ENCODE measurements at places on chromosomes 16 and 17. TPM values are rescaled to one million over a fixed set of nuclear protein-coding genes. Genes with fewer than 3 reads are reported as not detected.

GRCh38 chr16:69084289-69084688 is 21.2 kb upstream of the HAS3 start:
- DNase-seq: no peak

- peak; percentile 100 for DNase-seq
Measured at GRCh38 chr17:66275651-66276050, 26.8 kb upstream of the PRKCA start.

GRCh38 chr16:2158262-2158638 is 2.7 kb downstream of the TRAF7 start:
- DNase-seq: no peak

The RNF40 gene
- 130 TPM for total RNA-seq

The AGRP gene
- not detected for total RNA-seq

The CCL3 gene
- total RNA-seq: 1.3 TPM

The ABCC11 gene
- not detected for total RNA-seq

GRCh38 chr16:49468611-49469310 is 95.2 kb downstream of the C16orf78 start:
- DNase-seq: no peak

DNA sequence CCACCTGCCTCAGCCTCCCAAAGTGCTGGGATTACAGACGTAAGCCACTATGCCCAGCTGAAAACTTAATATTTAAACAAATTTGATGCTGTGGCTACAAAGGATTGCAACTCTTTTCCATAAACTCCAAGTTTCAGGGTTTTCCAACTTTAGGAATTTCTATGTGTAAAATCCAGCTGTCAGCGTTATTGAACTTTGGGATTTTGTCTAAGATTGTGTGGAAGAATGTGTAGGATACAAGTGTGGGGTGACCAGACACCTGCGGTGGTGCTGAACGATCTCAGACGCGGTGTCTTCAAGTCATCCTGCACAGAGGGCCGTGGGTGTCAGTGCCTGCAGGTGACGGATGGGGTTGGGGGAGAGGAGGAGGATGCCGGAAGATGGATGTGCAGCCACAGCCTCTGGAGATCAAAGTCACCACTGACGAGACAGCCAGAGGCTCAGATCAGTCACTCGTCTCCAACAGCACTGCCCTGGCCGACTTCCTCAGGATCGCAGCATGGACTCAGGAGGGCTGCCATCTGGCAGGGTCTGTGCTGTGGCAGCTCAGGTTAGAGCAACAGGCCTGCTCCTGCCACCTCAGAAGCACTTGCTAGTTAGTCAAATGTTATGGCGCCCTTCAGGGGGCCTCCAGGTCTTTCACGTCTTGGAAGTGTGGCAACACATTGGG is 13.0 kb downstream of the ACSF3 start:
- DNase-seq: no peak

DNA sequence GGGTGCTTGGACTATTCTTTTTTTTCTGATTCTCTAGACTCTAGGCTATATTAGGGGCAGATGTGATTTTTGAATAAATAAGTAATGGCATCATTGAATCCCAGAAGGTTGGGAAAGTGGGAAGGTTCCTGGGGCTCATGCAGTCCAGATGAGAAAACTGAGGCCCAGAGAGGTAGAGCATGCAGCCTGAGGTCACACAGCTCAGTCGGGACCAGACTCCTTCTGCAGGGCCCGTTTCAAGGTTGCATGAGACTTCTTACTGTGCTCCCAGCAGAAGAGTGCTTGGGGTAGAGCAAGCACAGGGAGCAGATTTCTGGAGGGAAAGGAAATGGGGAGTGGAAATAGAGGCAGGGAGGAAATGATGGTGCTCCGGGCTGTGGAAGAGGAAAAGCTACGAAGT is 59.8 kb downstream of the MGAT5B start:
- DNase-seq: no peak

GRCh38 chr16:29664091-29664921 is 1.3 kb downstream of the SPN start:
- DNase-seq: no peak

- no peak for DNase-seq
Measured at GRCh38 chr16:56428091-56428490, 2.7 kb upstream of the AMFR start.

The ZNF385C gene
- total RNA-seq: 0.34 TPM

- no peak for DNase-seq
Measured at GRCh38 chr17:67281053-67281452, 36.1 kb upstream of the HELZ start.

The PRAC1 gene
- not detected for total RNA-seq

GRCh38 chr17:66474806-66475497 is 172.5 kb downstream of the PRKCA start:
- DNase-seq: no peak

- no peak for DNase-seq
Measured at GRCh38 chr16:5922686-5923085, 825.1 kb upstream of the EEF2KMT start.

The MGAT5B gene
- total RNA-seq: 5.1 TPM

DNA sequence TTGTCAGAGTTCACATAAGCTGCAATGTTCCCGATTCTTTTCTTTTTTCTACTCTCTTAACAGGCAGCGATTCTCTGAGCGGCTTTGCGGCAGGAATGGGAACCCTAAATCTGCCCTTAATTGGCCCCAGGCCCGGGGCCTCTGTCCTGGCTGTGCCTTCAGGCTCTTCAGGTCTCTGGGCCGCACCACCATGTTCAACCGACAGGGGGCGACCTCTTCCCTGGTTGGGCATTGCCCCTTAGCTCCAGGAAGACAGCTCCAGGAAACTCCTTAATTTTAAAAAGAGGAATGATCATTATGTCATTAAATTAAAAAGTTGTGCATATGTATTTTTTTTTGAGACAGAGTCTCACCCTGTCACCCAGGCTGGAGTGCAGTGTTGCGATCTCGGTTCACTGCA is 20.3 kb downstream of the CACNG5 start:
- DNase-seq: no peak

DNA sequence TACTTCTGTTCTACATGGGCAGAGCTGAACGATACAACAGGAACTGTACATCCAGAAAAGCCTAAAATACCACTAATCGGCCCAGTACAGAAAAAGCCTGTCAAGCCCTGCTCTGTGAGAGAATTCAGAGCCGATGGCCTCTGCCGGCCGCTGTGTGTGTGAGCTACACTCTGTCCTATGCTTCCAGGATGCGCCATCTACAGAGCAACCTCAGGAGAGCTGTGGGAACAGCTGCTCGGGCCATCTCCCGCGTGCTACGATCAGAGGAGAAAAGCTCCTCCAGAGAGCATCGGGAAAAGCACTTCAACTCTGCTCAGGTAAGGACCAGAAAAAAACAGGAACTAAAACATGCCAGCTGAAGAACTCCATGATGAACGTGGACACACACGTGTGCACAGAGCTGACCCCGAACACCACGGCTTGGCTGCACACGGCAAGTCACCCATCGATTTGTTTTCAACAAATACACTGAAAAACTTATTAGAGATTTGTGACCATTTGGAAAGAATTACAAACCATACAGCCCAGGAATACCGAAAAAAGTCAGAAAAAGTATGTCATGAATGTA is 115.9 kb downstream of the ANKRD11 start:
- no peak for DNase-seq

The KRTAP4-5 gene
- not detected for total RNA-seq

The CCL14 gene
- not detected for total RNA-seq

GRCh38 chr16:4976079-4976478 is 17.9 kb downstream of the SEC14L5 start:
- no peak for DNase-seq

GRCh38 chr16:56936491-56936890 is 4.5 kb downstream of the HERPUD1 start:
- DNase-seq: no peak

The PPP1R1B gene
- total RNA-seq: not detected

DNA sequence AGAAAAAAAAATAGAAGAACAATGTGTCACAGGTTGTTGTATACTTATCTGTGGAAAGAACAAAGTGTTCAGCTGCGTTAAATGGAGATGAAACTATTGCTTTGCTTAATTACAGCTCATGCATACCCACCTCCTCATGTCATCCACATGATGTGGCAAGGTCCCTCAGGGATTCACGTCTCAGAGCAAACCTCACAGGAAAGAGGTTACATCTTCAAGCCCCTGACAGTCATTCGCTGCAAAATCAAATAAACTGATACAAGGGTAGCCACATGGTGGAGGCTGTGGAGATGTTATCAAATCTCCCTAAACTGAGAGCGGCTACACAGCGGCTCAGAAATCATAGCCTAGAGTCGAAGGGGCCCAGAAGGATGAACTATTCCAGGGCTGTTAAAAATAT is 21.1 kb downstream of the GINS3 start:
- DNase-seq: no peak

The LPO gene
- total RNA-seq: 0.48 TPM

DNA sequence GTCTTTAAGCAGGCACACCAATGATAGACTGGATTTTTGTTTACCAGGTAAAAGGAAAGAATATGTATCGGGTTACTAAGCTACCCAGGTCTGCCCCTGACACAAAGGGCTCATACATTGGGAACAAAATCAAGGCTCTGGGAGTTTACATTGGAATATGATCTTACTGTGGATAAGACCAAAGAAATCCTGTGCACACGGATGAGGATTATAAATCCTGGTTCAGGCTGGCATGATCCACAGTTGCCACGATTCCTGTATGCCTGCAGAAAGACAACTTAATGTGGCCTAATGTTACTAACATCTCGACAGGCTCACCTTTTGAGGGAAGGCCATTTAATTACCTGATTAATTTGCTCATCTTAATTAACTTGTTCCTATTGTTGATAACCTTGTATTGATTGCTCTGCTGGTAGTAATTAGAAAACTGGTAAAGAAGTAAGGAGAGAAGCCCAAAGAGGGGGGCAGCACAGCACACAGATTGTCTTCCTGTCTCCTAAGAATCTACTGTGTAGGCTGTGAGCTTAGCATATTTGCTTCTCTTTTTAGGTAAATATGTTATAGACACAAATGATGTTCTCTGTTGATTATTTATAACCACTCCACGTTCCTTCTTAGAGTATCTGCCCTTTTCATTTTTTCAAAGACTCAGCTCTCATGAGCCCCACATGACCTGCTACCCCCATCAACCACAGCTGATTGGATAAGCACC is 51.0 kb upstream of the TOX3 start:
- no peak for DNase-seq

DNA sequence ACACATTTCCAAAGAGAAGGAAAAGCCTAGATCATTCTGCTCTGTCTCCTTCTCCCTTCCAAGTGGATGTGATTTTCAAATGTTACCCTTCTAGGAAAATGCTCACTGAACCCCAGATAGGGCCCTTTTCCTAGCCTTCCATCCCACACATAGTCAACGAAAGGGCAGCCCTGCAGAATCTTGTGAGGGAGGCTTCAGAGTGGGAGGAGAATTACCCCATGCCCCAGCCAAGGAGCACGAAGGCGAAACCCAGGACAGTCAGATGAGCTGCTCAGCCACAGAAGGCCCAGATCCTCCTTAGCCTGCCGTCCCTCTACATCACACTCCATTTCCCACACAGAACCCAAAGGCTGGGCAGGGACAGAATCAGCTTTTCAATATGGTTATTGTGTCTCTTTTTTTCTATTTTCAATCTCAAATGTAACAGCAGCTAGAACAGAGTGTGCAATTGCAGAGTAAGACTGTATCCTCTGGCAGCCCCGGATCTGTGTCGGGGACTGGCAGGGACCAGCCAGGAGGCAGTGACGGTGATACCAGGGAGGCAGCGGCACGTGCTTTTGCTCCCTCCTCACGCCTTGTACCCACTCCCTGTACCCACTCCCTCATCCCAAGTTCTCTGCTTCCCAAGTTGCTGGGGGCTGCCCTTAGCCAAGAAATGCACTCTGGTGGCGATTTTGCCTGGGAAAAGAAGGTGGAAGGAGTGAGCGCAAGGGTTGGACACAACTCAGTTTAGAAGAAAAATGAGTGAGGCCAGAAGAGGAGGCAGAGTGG is 3.7 kb upstream of the SDK2 start:
- DNase-seq: no peak
